Fibroblast of skin of left quadriceps (primary cell): ENCODE measurements at places on chromosomes 12 and 14.

- DNase-seq, result no peak
These were observed 28.0 kb upstream of the NAA30 start for GRCh38 chr14:57362361-57362760.

GRCh38 chr12:12796928-12797793 lies 11.7 kb downstream of the APOLD1 start:
- no peak for DNase-seq

- DNase-seq, result no peak
These were observed 33.7 kb downstream of the NRDE2 start for GRCh38 chr14:90297876-90298629.

DNA sequence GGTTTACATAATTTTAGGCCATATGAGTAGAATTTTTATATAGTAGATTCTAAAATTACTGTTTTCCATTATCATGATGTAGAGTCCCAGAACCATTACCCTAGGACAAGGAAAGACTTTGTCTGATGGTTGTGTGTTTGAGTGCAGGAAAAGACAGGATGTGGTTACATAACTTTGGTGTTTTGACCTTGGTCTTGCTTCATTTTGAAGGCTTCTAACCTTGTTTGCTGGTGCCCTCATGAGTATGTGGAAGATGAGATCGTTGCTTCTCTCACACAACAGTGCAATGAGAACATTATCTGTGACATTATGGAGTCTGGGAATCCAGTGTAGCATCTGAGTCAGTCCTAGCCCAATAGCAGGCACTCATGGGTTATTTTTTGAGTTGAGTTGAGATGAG lies 106.2 kb downstream of the IGF1 start:
- no peak for DNase-seq

GRCh38 chr12:54984658-54985376 lies at the start of gene TESPA1:
Gene TESPA1, minus strand, starts transcription at chr12:54984762. Its CDS starts 10,200 bp downstream, at chr12:54974562.
- DNase-seq, result no peak

DNA sequence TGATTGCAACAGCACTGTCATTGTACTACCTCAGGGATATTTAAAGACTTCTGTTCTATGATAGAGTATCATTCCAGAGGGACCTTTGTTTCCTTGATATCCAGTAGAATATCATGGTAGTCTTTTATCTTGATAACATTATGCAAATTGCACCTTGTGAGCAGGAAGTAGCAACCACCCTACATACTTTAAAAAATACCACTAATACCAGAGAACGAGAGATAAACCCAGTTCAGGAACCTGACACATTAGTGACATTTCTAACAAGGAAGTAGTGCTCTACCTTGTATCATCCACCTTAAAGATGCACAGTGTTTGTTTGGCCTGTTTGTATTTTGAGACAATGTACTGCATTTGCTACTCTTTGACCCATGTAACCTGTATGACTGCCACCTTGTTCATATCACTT lies 8.8 kb upstream of the MAP4K5 start:
- DNase-seq, result no peak

GRCh38 chr12:103821773-103822172 lies 19.3 kb downstream of the NT5DC3 start:
- no peak for DNase-seq

DNA sequence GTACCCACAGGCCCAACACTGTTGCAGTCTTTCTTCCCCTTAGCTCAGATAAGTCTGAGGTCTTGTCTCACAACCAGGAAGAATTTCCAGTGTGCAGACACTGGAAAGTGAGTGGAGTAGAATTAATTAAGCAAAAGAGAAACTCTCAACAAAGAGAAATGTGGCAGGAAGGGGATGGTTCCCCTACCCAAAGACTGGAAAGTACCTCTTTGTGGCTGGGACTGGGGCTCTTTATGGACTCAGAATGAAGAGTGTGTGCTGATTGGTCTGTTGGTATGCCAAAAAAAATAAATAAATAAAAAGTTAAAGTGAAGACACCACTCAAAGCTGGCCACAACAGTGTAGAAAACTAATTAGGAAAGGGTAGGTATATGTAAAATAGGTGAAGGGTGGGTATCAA lies 26.4 kb downstream of the GLIPR1L1 start:
- no peak for DNase-seq

GRCh38 chr14:29220072-29220471 lies 453.5 kb downstream of the FOXG1 start:
- no peak for DNase-seq

GRCh38 chr12:67671892-67672291 lies 23.3 kb downstream of the DYRK2 start:
- no peak for DNase-seq

- no peak for DNase-seq
These were observed 10.7 kb downstream of the AGAP2 start for GRCh38 chr12:57727758-57728395.

- peak; percentile 55 for DNase-seq
These were observed 26.8 kb upstream of the DAAM1 start for GRCh38 chr14:59161561-59162175.

- DNase-seq, result no peak
These were observed 41.3 kb upstream of the BCL7A start for GRCh38 chr12:121980191-121980891.

DNA sequence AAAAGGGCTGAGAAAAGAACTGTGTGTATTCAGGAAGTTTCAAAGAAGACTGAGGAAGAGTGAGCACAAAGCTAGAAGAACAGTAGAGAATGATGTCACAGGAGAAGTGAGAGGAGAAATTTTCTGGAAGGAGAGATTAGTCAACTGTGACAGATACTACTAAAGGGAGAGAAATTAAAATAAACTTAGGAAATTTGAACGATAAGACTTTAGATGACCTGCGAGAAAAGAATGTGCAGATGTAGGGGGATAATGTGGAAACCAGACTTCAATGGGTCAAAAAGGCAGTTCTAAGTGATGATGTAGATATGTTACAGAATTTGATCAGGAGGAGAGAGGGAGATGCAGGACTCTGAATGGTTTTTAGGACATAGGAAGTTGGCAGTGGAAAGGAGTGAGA lies 287.4 kb downstream of the SYT1 start:
- DNase-seq, result no peak

GRCh38 chr12:92272061-92272964 lies 126.7 kb upstream of the BTG1 start:
- DNase-seq, result no peak

GRCh38 chr14:73613419-73613963 lies 1.2 kb downstream of the ACOT6 start:
- DNase-seq, result no peak

GRCh38 chr14:80275208-80275850 lies 64.0 kb upstream of the DIO2 start:
- no peak for DNase-seq

GRCh38 chr14:51304941-51305340 lies 64.9 kb downstream of the TMX1 start:
- peak; percentile 89 for DNase-seq

- DNase-seq, result peak; percentile 72
These were observed 78.8 kb upstream of the EVL start for GRCh38 chr14:99986396-99986795.

DNA sequence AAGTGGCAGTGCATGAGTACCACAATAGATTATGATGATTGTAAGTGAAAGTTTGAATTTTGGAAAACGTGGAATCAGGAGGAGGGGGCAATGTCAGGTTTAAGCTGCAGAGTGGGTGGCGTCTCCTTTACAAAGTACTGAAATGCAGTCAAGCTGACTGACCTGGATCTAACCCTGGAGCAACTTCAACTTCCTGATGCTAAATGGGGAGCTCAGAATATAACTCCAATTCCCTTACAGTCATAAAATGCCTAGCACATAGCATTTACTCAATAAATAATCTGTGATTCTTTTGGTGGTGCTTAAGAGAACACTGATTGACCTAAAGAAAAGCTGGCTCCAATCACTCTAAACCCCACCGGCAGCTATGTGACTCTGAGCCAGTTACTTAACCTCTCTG lies 38.5 kb downstream of the CCDC60 start:
- no peak for DNase-seq

GRCh38 chr14:75705014-75705413 lies 44.0 kb downstream of the TTLL5 start:
- DNase-seq, result no peak

DNA sequence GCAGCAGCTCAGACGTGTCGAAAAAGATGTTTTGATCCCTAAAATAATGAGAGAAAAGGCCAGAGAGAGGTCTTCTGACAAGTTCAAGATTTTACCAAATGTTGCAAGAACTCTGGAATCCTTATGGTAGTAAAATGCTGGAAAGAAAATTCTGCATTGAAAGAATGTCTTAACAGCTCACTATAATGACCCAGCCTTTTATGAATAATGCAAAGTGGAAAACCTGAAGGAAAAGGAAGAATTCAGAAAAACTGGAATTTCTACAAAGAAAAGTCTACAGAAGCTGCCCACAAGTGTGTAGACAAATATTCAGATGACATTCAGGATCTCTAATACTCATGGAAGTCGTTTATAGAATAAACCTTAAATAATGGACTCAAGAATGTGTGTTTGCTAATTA lies 1.8 kb upstream of the CCDC88C start:
- DNase-seq, result no peak

DNA sequence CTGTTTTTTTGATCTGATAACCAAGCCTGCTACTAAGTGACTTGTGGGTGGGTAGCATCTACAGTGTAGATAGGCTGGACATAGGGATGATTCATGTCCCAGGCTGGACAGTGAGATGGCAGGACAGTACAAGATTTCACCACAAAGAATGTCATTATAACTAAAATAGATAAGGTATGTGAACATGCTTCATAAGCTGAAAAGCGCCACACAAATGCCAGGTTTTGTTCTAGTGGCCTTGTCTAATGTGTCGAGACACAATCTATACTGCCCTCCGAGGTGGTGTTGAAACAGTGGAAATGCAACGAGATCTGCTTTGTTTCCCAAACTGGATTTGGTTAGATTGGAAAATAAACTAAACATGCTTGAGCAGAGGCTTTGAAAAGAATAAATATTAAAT lies 4.4 kb downstream of the LGALS3 start:
- no peak for DNase-seq

- no peak for DNase-seq
These were observed 23.0 kb downstream of the STX2 start for GRCh38 chr12:130816097-130816496.

- no peak for DNase-seq
These were observed 1.8 kb upstream of the FIGNL2 start for GRCh38 chr12:51850081-51850964.

GRCh38 chr12:124432376-124432775 lies 135.0 kb downstream of the NCOR2 start:
- no peak for DNase-seq

DNA sequence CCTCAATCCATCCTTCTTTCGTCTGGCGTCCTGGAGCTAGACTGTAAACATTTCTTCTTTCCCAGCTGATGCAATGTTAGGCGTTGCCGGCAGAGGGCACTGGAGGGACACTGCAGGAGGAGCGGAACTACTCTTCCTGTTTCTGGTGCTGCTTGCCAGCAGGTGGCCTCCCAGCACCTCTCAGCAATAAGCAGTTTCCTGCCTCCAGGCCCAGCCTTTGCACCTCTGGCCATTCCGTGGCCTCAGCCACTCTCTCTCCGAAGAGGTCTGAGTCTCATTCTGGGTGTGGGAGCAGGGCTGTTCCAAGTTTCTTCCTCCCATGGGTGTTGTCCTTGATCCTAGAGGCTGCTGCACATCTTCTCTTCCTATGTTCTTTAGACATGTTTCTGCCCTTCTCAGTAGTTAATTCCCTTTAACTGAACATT lies 7.5 kb upstream of the ASPG start:
- DNase-seq, result peak; percentile 60

GRCh38 chr12:78241446-78241845 lies 410.8 kb downstream of the NAV3 start:
- no peak for DNase-seq

DNA sequence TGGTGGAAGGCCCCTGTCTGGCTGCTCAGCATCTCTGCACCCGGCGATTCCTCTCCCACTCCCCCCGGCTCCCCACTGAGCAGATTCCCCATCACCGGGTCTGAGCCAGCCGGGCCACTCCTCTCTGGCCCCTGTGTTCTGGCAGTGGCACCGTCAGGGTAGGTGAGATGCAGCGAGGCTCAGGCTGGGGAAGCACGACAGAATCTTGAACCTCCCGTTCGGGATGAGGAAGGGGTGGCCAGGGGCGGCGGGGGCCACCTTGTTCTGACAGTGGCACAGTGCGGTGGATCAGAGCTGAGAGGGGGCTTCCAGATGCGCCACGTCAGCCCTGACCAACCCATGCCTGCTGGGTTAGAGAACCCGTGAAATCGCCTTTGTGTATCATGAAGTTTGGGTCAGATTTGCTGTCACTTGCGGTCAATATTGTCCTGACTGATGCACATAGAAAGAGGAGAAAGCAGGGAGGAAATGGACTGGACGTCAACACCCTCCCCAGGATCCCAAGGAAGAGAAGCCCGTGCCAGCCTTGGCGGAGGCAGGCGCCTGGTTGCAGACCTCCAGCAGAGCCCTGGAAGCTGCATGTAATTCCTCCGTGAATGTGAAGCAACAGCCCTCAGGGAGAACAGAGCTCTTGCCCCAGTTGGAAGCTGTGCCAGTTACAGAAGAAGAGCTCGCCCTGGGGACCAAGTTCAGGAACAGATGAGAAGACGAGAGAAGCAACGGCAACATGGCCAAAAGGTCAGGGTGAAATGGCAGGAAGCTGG lies 137.1 kb upstream of the SFSWAP start:
- DNase-seq, result no peak

- DNase-seq, result peak; percentile 5
These were observed 164.6 kb downstream of the SLC15A5 start for GRCh38 chr12:16112612-16113560.

DNA sequence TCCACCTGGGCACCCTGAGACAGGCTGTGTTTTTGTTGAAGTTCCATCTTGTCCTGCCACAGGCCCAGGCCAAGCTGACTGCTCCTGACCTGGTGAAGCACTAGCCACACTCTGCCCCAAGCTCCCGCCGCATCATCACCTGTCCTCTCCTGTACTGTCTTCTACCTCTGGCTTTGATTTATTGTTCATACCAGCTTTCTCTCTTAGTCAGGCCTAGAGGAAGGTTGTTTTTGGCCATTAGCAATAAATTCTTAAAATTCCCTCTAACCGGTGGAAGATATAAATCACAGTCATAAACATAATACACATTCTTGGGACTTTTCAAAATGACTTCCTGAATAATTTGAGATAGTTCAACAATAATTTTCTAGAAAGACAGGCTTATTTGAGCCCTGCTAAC lies 169.4 kb downstream of the DAD1 start:
- no peak for DNase-seq
